ENCODE measurements at places on chromosomes 16 and 17.

GRCh38 chr17:49117587-49118230, 14.9 kb upstream of the B4GALNT2 start:
- DNase-seq, result no peak

DNA sequence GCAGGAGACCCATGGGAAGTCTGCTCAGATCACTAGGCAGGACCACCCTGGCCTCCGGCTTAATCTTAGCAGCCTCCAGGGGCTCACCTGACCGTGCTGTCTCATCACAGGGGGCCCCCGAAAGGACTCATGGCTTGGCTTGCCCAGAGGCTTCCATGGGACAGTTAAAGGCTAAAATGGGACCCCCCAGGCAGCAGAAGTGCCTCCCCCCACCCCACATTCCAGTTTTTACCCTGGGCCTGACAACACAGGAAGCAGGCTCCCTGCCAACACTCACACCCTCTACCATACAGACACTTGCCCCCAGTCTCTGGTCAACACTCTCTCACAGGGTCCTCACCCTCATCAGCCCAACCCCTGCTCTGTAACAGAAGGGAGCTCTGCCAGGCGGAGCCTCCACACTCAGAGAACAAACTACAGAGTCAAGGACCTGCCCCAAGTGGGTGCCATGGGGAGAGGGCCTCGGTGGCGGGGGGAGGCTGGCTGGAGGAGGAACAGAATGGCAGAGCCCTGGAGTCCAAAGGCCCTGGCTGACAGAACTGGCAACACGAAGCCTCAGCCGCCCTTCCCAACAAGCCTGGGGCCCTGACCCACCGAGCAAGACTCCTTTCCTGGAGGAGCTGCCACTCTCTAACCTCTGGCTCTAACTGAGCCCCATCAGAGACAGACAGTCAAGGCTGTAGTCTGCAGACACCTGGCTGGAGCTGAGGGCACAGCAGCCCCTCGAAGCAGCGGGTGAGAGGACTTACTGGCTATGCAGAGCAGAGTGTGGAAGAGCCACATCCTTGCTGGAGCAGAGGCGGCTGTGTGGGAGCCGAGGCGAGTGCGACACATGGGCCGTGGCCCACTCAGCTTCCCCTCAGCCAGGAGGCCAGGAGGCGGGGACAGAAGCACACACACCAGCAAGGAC, at the start of gene ITGAE:
Gene ITGAE (minus strand): TSS at position 827 of the 910 bp plus-strand sequence. CDS start 44 bp downstream, at position 783.
- no peak for DNase-seq

DNA sequence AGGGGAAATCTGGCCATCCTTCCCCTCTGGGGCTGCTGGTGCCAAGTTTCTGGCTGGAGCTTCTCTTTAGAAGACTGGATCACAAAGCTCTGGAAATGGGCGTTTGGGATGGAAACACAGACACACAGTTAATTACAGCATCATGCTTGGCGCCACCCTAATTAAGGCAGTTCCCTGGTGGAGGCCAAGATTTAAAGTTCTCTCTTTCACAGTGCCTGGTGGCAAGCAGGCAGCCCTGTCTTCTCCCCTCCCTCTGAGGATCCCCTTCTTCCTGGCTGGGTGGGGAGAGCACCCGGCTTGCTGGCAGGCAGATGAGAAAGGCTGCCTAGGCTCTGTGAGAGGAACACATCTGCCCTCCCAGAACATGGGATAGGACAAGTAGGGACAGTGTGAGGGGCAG, 59.0 kb upstream of the NKD1 start:
- no peak for DNase-seq

- no peak for DNase-seq
These were observed 26.5 kb upstream of the LASP1NB start for GRCh38 chr17:38898812-38899348.
